ENCODE measurements at places on chromosomes 4 and X. TPM values are rescaled to one million over a fixed set of nuclear protein-coding genes. Genes with fewer than 3 reads are reported as not detected.

DNA sequence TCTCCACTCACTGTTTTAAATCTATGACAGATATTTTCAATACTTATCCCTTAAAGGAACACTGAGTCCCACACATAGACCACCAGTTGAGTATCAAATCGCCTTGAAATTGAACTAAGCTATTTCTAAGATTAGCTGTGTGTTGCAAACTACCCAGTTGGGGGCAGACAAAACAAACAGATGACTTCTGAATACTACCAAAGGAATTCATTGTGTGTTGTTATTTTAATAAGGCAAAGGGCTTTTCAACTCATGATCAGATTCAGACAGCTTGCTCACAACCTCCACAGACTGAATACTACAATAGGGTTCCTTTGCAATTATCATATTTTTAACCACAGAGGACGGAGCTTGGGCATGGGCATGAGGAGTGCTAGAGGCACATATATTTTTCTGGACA lies 283.0 kb upstream of the GPC4 start:
- DNase-seq = no peak
- no peaks in the 10 kb centered on the region for H3K27me3 ChIP-seq
- H3K4me1 ChIP-seq = peaks cover 27% of the 10 kb centered on the region
- no peak overlapping the region for H3K4me3 ChIP-seq
- H3K27ac ChIP-seq = peak overlapping the region; percentile 38

DNA sequence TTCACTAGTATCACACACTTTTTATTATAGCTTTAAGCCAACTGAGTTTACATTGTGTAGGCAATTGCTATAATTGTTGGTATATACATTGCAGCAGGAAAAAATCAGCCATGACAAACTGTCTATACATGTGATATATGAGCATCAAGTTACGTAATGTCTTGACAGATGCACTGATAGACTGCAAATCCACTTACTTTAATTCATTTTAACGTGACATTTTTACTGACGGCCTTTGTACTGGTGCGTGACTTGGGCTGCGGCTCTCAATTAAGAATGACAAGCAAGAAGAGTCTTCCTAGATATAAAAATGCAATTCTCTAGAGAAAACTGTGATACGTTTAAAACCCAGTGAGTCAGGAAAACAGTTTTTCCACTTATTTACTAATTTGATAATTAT lies 143.8 kb downstream of the ACTRT1 start:
- H3K27ac ChIP-seq = no peak overlapping the region
- no peaks in the 10 kb centered on the region for H3K27me3 ChIP-seq
- no peaks in the 10 kb centered on the region for H3K4me1 ChIP-seq
- DNase-seq = no peak
- no peak overlapping the region for H3K4me3 ChIP-seq
- no peaks in the 10 kb centered on the region for H3K36me3 ChIP-seq

The TBC1D1 gene
- 138 TPM for total RNA-seq

DNA sequence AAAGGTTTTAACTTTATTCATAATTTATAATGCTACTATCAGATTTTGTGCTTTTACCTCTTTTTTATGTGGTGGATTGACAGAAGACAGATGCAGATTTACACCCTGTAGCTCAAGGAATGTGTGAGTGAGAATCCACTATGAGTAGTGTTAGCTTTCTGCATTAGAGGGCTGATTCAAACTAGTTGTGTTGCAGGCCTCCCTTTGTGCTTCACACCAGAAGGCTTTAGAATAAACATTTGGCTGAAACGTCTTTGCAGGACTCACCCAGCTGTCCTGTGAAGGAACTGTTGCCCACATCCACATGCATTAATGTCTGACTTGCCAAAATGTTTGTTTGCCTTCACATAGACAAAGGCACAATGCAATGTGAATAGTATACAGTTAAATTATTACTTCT lies 127.0 kb downstream of the PCDH7 start:
- no peaks in the 10 kb centered on the region for H3K27me3 ChIP-seq
- no peaks in the 10 kb centered on the region for H3K36me3 ChIP-seq

The SLC49A3 gene
- total RNA-seq = 13.1 TPM

GRCh38 chr4:27176400-27176799 lies 315.8 kb downstream of the STIM2 start:
- H3K27me3 ChIP-seq = no peaks in the 10 kb centered on the region
- H3K4me3 ChIP-seq = no peak overlapping the region
- no peak for DNase-seq
- H3K27ac ChIP-seq = no peak overlapping the region
- H3K4me1 ChIP-seq = peaks cover 21% of the 10 kb centered on the region

DNA sequence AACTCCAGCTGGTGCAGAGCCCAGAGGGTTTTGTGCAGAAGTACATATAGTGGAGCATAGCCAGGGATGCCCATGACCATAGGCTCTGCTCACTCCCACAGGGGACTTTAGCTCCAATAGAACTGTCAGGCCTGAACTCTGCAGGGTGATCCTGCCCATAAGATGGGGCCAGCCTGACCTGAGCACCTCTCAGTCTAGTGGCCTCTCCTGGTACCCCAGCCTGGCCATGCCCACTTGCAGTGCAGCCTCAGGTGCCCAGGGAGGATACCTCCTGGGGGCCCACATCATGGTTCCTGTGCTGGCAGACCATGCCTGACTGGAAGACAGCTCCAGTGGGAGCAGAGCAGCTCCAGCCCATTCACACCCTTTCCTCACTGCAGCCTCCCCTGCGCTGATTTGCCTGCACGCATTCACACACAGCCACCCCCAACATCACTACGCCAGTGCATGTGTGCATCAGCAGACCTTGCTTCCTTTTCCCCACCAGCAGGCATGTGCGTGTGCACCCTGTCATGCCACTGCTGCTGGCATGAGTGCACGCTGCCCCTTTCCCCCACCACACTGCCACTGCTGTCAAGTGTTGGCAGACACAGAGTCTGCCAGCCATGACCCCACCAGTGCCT lies 53.0 kb upstream of the MMAA start:
- H3K36me3 ChIP-seq = peaks cover 2% of the 10 kb centered on the region
- H3K27me3 ChIP-seq = no peaks in the 10 kb centered on the region
- no peak overlapping the region for H3K27ac ChIP-seq
- H3K4me3 ChIP-seq = no peak overlapping the region

GRCh38 chrX:124103966-124104365 lies 142.5 kb downstream of the STAG2 start:
- H3K4me3 ChIP-seq = no peak overlapping the region
- H3K27me3 ChIP-seq = no peaks in the 10 kb centered on the region
- H3K4me1 ChIP-seq = peaks cover 2% of the 10 kb centered on the region
- DNase-seq = no peak
- no peak overlapping the region for H3K27ac ChIP-seq
- peaks cover 8% of the 10 kb centered on the region for H3K36me3 ChIP-seq

The GPR34 gene
- total RNA-seq = not detected

The CENPVL1 gene
- 1.4 TPM for total RNA-seq

GRCh38 chrX:12118134-12118533 lies 20.1 kb upstream of the FRMPD4 start:
- no peaks in the 10 kb centered on the region for H3K4me1 ChIP-seq
- H3K36me3 ChIP-seq = no peaks in the 10 kb centered on the region
- no peak for DNase-seq
- H3K4me3 ChIP-seq = no peak overlapping the region
- H3K27me3 ChIP-seq = no peaks in the 10 kb centered on the region
- H3K27ac ChIP-seq = no peak overlapping the region
